SHP77 (cell line): ENCODE measurements at places on chromosomes 5 and 9.

GRCh38 chr5:169637085-169637548 lies at the start of gene DOCK2:
TSS of gene DOCK2 (plus strand) at chr5:169637275. CDS start at chr5:169637327, 52 bp downstream.
- DNase-seq: no peak

DNA sequence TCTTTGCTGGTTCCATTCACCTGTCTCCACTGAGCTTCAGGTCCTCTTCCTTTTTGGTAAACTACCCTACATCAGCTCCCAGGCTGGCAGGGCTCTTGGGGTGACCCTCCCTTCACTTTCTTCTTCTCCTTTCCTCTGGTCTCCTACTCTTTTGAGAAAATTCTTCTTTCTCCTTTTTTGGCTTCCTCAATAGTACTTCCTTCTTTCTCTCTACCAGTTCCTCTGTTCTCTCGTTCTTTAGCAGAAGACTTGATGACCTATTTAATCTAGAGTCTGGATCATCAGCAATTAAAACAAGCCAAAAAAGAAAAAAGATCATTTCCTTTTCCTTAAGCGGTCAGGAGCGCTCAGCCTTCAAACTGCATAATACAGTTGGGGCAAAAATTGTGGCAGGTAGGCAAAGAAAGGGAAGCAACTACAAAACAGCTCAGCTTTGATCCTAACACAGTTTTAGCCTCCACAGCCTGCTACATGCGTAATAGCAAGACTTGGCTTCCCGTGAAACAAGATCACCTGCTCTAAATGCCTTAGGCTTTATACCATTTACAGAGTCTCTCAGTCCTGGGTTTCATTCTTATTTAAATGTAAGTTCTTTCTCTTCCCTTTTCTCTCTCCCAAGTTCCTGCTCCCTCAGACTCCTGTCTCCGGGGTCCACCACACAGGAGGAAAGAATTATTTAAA lies 14.0 kb upstream of the GSN start:
- no peak for DNase-seq

GRCh38 chr5:178786859-178787499 lies 56.5 kb upstream of the ZNF354A start:
- DNase-seq: no peak

DNA sequence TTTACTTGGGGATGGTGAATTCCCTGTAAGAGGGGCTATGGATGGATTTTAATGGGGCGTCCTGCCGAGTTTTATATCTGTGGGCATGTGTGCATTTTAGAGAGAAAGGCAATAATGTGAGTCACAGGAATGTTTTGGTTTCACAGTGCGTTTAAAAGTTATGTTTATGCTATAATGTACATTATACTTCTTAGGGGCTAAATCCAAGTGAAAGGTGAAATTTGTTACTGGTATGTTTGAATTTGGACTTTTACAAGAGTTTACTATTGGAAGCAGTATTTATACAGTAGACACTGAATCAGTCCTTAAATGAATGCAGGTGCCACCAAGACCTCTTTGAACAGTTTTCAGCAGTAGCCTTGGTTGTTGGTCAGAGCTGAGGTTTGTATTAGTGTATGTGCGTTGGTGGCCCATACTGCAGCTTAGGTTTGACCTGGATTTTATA lies 5.6 kb downstream of the JMY start:
- no peak for DNase-seq

DNA sequence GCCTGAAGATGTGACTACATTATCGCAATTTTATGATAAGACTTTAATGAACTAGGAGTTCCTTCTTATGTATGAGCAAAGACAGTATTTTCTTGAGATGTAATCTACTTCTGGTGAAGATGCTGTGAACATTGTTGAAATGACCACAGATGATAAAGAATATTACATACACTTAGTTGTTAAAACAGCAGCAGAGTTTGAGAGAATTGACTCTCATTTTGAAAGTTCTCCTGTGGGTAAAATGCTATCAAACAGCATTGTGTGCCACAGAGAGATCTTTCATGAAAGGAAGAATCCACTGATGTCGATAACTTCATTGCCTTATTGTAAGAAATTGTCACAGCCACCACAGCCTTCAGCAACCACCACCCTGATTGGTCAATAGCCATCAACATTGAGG lies 8.0 kb downstream of the FAM151B start:
- DNase-seq: no peak

DNA sequence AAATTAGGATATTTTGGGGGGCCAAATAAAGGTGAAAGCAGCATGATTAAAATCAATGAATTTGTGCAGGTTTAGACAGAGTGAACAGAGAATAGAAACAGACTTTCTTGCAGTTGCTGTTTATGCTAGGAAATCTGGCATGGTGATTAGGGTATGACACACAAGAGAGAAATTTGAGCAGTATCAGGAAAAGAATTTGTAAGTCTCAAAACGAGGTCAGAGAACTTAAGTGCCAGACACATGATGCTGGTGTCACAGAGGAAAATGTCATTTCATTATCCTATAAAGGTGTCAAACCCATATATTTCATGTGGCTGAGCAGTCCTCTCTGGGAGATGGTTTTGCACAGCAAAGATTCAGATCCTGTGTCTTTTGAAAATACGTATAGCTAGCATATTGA lies 15.7 kb downstream of the LVRN start:
- no peak for DNase-seq

GRCh38 chr5:81225463-81225862 lies 7.7 kb upstream of the CKMT2 start:
- DNase-seq: no peak

GRCh38 chr5:178067755-178068154 lies 45.6 kb upstream of the N4BP3 start:
- DNase-seq: no peak

GRCh38 chr9:86134361-86134760 lies 35.0 kb upstream of the GOLM1 start:
- no peak for DNase-seq
